Smooth muscle cell of bladder (primary cell): ENCODE measurements at places on chromosomes 12 and 14. TPM values are rescaled to one million over a fixed set of nuclear protein-coding genes. Genes with fewer than 3 reads are reported as not detected.

OR6C65 gene
- not detected in 2 replicates for total RNA-seq

ZDHHC22 gene
- total RNA-seq, result not detected in 2 replicates

RAPGEF3 gene
- 1.00 and 2.1 TPM in 2 replicates for total RNA-seq

MBD6 gene
- 3.6 and 5.5 TPM in 2 replicates for total RNA-seq

FOXG1 gene
- total RNA-seq, result under 0.01 TPM in 2 replicates

OTUB2 gene
- 0.85 and 0.92 TPM in 2 replicates for total RNA-seq

ANKRD33 gene
- 0.09 TPM in 1 of 2 replicates, not detected in the other for total RNA-seq

LIMA1 gene
- 100 and 107 TPM in 2 replicates for total RNA-seq

NINJ2 gene
- total RNA-seq, result 1.8 and 3.1 TPM in 2 replicates

CFAP54 gene
- total RNA-seq, result 1.1 and 1.4 TPM in 2 replicates

FAM90A1 gene
- under 0.01 and 0.09 TPM in 2 replicates for total RNA-seq

CELA1 gene
- not detected in 2 replicates for total RNA-seq

NRXN3 gene
- under 0.01 and 0.14 TPM in 2 replicates for total RNA-seq

KRT73 gene
- not detected in 2 replicates for total RNA-seq

TAS2R46 gene
- 1.3 and 1.8 TPM in 2 replicates for total RNA-seq

AKAP5 gene
- total RNA-seq, result 0.74 and 1.1 TPM in 2 replicates

MYO1A gene
- total RNA-seq, result under 0.01 TPM in 1 of 2 replicates, not detected in the other

KRT80 gene
- total RNA-seq, result under 0.01 TPM in 2 replicates

ZFHX2 gene
- total RNA-seq, result 0.14 and 0.28 TPM in 2 replicates

DAD1 gene
- total RNA-seq, result 221 and 269 TPM in 2 replicates

RARG gene
- 17.5 and 21.2 TPM in 2 replicates for total RNA-seq

SIX6 gene
- total RNA-seq, result not detected in 2 replicates

IL31 gene
- not detected in 2 replicates for total RNA-seq

SCNN1A gene
- total RNA-seq, result under 0.01 and 0.37 TPM in 2 replicates

CEP170B gene
- total RNA-seq, result 9.0 and 14.0 TPM in 2 replicates

MFAP5 gene
- 20.3 and 95.2 TPM in 2 replicates for total RNA-seq

TPPP2 gene
- total RNA-seq, result not detected in 2 replicates

KRT6A gene
- total RNA-seq, result 3.7 and 22.8 TPM in 2 replicates

PSME1 gene
- total RNA-seq, result 104 and 134 TPM in 2 replicates

RHOJ gene
- 2.0 and 3.4 TPM in 2 replicates for total RNA-seq

RFX4 gene
- total RNA-seq, result not detected in 2 replicates

B4GALNT1 gene
- total RNA-seq, result 0.55 and 0.85 TPM in 2 replicates

KRT3 gene
- total RNA-seq, result not detected in 2 replicates

ADIPOR2 gene
- total RNA-seq, result 25.6 and 27.7 TPM in 2 replicates

RNASE3 gene
- not detected in 2 replicates for total RNA-seq

KRT74 gene
- not detected in 2 replicates for total RNA-seq

HPD gene
- 2.2 and 11.9 TPM in 2 replicates for total RNA-seq

ZNF705A gene
- not detected in 2 replicates for total RNA-seq

ANP32D gene
- total RNA-seq, result not detected in 2 replicates

FNTB gene
- 5.0 and 8.5 TPM in 2 replicates for total RNA-seq

PTGER2 gene
- total RNA-seq, result 6.6 and 8.4 TPM in 2 replicates

SAMD4A gene
- 17.2 and 19.0 TPM in 2 replicates for total RNA-seq

NEUROD4 gene
- not detected in 2 replicates for total RNA-seq

PTPN6 gene
- under 0.01 and 0.09 TPM in 2 replicates for total RNA-seq

IL26 gene
- total RNA-seq, result not detected in 2 replicates

EML1 gene
- total RNA-seq, result 62.0 and 77.8 TPM in 2 replicates

TC2N gene
- 0.28 and 0.65 TPM in 2 replicates for total RNA-seq

ACRBP gene
- total RNA-seq, result 0.28 and 0.37 TPM in 2 replicates

LRP1 gene
- 258 and 432 TPM in 2 replicates for total RNA-seq

TMEM263 gene
- 105 and 132 TPM in 2 replicates for total RNA-seq

JPH4 gene
- total RNA-seq, result not detected in 2 replicates

LUM gene
- 1,417 and 1,464 TPM in 2 replicates for total RNA-seq

SERPINA10 gene
- total RNA-seq, result not detected in 2 replicates
